Hematopoietic multipotent progenitor cell treated with erythropoietin and hydrocortisone succinate and interleukin-3 and kit ligand, for 15 days (in vitro differentiated cells): ENCODE measurements at places on chromosomes 2 and 18.

- DNase-seq = no peak
Measured at GRCh38 chr18:45660746-45661145, 45.5 kb downstream of the SLC14A2 start.

DNA sequence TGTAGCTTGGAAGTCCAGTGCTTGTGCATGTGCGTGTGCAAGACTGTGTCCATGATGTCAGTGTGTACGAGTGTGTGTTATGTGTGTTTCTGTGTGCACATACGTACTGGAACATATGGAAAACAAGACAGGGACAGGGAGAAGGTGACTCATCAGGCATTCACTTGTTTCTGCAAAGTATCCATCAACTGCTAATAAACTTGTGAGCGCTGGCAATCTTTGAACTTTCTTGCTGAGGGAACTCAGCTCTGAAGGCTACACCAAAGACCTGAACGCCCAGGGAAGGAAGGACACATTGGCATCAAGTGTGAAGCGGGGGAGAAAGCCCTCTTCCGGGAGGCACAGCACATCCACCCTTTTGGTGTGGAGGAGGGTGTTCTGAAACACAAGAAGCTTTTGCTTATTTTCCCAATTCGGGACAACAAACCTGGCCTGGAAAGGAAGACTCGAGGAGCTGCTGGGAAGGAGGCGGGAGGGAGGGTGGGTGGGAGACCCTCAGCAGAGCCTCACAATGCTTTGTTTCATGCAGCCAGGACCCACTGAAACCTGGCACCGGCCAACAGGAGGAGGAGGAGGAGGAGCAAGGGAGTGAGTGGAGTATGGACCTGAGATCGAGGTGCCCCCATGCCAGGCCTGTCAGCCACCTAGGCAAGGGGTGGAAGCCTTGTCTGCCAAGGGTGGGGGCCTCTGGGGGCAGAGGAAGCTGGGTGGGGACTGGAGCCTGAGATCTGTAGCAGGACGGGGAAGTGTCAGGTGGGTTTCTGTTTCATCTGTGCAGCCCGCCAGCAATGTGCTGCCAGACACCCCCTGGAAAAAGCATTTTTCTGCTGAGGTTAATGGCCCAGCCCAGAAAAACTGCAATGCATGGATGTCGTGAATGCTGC, 26.8 kb downstream of the SMAD7 start:
- DNase-seq = no peak

- no peak for DNase-seq
Measured at GRCh38 chr2:178806543-178806942, 680 bp downstream of the TTN start.

- DNase-seq = no peak
Measured at GRCh38 chr2:162234620-162235462, 8.4 kb downstream of the FAP start.

DNA sequence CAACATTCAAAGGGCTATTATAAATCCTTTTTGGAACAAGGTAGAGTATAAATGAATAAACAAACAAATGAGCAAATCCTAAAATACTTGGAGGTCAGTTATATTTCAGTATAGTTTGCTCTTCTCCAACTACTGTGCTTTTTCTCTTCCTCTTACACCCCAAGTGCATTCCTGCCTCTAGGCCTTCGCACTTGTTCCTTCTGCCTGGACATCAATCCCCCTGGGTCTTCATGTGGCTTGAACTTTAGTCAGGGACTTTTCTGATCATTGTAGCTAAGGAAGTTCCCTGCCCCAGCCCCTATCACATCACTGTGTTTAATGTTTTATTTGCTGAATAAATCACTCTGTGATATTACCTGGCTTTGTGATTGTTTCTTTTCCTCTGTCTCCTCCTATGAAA, 418.2 kb upstream of the HNRNPA3 start:
- DNase-seq = no peak

DNA sequence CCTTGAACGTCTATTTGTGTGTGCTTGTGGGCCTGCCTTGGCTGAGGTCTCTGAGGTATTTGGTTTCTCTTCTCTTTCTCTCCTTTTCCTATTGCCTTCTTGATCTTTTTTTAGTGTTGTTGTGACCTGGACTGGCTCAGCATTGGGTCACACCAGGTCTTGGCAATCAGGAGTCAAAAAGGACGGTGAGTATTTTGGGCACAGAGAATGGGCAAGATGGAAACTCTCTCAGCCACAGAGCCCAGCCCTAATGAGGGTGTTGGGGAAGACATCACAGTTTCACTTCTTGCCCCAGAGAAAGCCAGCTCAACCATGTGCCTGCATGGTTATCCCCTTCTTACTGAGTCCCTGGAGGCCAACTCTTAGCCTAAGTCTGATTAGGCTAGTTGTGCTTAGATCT, 13.7 kb upstream of the INO80C start:
- DNase-seq = no peak

DNA sequence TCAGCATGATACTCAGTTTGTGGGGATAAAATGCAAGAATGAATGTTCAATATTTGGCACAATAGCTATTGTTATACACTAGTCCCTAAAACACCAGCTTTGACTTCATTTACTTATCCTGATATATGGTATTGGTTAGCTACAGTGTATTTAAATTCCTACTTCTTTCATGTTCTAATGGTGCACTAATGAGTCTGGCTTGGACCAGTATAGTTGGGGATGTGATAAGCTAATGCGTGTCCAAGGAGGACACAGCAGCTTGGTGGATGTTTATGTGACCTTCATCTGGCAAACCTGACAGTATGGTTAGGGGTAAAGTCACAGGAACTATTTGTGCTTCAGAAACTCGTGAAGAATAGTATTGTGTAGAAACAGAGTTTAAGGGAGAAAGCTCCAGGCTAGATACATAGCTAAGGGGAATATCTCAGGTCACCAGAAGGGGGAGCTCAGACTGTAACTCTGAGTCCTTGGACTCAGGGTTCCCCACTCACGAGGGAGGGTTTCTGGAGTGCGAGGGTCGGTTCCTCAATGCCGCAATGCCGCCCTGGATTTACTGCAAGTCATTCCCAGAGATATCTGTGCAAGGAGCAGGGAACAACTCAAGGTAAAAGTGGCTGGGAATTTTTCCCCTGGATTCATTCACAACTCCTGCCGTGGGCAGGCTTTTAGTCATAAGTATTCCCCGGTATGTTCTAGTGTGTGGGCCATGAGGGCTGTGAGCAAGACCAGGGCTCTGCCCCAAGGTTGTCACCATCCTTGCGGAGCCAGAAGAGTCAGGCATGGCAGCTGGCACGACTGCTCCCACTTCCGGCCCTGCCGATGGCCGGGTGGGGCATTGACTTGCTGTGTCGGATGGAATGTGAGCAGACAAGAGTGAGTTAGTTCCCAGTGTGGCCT, 14.5 kb downstream of the IL1R2 start:
- peak; percentile 59 for DNase-seq

DNA sequence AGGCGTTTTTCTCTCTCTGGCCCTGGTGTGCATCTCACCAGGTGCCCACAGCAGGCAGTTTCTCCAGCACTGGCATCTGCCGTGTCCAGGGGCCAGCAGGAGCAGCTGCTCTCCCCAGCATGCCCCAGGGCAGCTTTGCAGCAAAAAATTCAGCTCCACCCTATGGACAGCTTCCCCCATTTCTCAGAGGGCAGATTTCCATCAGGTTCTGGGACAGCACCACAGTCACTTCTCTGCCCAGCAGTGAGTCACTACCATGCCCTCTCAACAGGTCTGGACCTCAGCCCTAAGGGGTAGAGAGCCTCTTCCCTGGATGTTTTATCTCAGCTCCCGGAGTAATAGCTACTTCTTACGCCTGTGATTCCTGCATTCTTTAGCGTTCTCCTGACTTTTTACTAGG, 170.2 kb upstream of the RAB12 start:
- DNase-seq = no peak

- DNase-seq = no peak
Measured at GRCh38 chr2:170368370-170368769, 190.4 kb downstream of the MYO3B start.

- no peak for DNase-seq
Measured at GRCh38 chr2:130390460-130391057, 34.7 kb downstream of the PTPN18 start.

- DNase-seq = no peak
Measured at GRCh38 chr2:19700861-19701585, 200.8 kb downstream of the TTC32 start.

DNA sequence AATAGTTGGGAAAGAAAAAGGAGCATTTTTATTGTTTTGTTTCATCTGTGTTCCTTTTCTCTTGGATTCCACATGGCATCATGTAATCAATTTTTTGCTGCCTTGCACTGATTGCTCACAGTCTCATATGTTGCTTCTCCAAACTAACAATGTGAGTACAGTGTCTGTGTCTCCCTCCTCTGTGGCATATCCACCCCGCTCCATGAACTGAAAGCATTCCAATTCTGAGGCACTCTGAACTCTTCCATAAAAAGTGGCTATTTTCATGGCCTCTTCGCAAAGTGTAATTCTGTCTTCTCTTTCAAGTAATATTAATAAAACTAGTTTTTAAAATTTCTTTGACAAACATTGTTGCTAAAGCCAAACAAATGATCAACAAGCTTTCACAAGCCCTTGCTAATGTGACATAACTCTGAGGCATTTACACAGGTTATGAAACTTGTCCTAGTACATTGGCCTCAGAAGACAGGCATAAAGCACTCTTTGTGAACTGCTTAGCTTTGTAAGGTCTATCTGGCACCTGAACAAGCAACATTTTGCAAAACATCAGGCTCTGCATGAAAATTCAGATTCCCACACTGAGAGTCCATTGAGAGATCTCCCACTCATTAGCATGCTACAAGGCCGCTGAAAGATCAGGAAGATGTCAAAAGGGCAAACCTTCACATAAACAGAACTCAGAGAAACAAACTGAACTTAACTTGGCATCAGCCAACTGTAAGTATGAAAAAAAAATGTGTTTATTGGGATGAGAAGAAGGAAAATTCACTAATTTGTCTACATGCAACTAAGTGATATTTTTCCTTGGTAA, 33.0 kb downstream of the GPR75 start:
- DNase-seq = no peak

- DNase-seq = no peak
Measured at GRCh38 chr2:10144771-10145518, 22.4 kb downstream of the RRM2 start.

GRCh38 chr18:59696311-59697235, 650 bp downstream of the CCBE1 start:
- DNase-seq = no peak

DNA sequence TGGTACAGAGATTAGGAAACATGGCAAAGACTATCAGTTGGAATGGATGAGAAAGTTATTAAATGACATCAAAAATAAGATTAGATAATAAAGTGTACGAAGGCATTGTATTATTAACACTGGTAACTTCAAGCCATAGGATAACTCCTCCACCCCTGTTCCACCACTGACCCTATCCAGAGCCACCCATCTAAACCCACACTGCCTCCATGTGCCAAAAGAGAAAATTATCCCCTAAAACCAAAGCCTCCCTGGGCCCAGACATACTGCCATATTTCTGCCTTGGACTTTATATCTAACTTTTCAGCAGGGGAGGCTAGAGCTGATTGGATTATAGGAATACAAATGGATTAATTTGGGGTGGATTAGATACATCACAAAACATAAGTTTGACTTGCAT, 443.7 kb downstream of the BCL11A start:
- no peak for DNase-seq

DNA sequence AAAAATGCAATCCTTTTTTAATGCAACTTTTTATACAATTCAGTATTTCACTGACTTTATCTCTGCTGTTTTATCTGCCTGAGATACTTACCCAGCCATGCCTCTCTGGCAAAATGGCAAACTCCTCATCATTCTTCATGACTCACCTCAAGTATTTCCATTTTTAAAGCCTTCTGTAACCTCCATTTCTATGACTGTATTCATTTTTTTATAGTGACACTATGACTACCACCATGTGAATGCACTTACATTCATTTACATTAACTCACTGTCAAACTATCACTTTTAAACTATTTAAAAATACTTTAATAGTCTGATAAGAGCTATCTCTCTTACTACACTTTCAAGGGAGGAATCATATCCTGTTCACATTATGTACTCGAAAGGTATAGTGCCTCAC, 99.4 kb upstream of the SCN7A start:
- DNase-seq = no peak

DNA sequence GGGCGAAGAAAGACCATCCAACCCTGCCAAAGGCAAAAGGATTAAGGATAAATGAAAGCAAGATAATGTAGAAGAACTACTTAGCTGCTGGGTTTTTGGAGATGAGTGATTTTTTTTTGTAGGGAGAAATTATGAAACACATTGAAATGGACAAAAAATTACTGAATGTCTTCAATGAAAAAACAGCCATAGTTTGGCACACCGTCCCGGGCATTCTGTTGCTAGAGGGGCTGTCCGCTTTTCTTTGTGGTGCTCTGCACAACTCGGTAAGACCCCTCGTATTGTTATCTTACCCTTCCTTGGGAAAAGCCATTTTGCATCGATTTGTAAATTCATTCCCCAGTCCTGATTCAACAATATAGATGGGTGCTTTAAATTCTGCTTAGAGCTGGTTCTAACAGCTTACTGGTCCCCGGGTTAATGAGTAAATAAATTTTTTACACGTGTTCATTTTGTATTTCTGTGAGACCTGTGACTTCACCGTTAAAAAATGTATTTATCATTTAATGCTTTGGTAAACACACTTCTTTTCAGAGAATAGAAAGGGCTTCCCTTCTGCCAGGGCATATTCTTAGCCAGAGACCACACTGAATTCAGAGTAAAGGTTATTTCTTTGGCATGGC, 912 bp upstream of the LAPTM4A start:
- DNase-seq = no peak

DNA sequence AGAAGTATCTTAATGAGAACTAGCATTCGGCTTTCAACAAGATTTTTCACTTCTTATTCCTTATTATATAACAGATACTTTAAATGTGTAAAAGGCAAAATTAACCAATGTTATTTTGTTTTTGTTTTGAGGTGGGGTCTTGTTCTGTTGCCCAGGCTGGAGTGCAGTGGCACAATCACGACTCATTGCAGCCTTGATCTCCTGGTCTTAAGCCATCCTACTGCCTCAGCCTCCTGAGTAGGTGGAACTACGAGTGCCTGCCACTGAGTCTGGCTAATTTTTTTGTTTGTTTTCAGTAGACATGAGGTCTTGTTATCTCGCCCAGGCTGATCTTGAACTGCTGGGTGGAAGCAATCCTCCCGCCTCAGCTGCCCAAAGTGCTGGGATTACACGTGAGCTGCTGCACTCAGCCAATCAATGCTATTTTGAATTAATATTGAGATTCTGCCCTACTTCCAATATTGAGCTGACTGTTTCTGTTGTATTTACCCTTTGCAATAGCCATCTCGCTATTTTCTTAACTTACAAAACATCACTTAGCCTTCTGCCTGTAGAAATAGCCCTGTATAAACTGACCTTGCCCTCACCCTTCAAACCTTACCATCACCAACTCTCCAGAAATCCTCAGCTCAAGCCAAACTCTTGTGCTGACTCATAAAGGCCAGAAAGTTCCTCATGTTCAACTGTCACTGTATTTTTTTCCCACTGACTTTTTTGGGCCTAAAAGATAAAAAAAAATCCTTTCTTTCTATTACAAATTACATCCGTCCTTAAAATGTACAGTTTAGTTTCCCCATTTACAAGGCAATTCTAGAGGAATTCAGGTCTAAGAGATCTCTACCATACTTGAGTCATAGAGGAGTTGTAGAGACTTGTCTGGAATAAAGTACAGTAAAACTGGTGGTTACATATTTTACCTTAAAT, 94.3 kb downstream of the OLA1 start:
- DNase-seq = no peak

GRCh38 chr18:40360558-40360957, 1594.5 kb upstream of the PIK3C3 start:
- DNase-seq = no peak
